ENCODE measurements at places on chromosomes 16 and 17.

GRCh38 chr16:81748476-81749198, 30.5 kb upstream of the PLCG2 start:
- no peak for DNase-seq

- no peak for DNase-seq
Measured at GRCh38 chr16:2855536-2855935, 2.4 kb downstream of the PRSS22 start.

GRCh38 chr17:78623541-78623940, 46.3 kb upstream of the DNAH17 start:
- DNase-seq = no peak

- no peak for DNase-seq
Measured at GRCh38 chr16:30786936-30787612, at the start of gene ZNF629. Gene ZNF629 (minus strand): TSS chr16:30787205. CDS start chr16:30784482, 2,723 bp downstream.

Measured in esophagus squamous epithelium (tissue), 5 donors.